ENCODE measurements at places on chromosomes 1 and 21.
A peak's percentile ranks its signal among the peaks of the same experiment; 100 is the strongest.

GRCh38 chr21:44300262-44300959 is 558 bp downstream of the PFKL start:
- peak; percentile 47 for DNase-seq

- DNase-seq = peak; percentile 55
Observed at GRCh38 chr1:97901017-97901658, 19.7 kb downstream of the DPYD start.

DNA sequence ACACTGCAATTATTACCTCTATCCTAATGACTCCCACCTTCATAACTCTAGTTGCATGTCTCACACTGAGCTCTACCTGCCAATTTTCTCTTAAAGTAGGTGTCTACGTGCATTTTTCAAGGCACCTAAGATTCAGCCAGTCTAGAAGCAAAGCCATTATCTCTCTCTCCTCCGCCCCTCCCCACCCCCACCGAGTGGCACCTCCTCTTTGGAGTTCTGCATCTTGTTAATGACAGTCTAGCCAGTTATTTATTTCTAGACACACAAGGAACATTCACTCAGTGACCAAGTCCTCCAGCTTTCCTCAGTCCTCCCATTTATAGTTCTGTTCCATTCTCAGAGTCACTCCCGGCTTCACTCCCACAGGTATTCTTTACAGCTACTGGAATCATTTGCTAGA is 47.6 kb downstream of the ASTN1 start:
- DNase-seq = no peak

GRCh38 chr1:230197644-230198567 is 130.9 kb downstream of the GALNT2 start:
- no peak for DNase-seq

- DNase-seq = no peak
Observed at GRCh38 chr1:36715797-36716196, 233.1 kb upstream of the CSF3R start.

Data from NCI-H226 (cell line).